ENCODE measurements at places on chromosomes 2 and 18.

DNA sequence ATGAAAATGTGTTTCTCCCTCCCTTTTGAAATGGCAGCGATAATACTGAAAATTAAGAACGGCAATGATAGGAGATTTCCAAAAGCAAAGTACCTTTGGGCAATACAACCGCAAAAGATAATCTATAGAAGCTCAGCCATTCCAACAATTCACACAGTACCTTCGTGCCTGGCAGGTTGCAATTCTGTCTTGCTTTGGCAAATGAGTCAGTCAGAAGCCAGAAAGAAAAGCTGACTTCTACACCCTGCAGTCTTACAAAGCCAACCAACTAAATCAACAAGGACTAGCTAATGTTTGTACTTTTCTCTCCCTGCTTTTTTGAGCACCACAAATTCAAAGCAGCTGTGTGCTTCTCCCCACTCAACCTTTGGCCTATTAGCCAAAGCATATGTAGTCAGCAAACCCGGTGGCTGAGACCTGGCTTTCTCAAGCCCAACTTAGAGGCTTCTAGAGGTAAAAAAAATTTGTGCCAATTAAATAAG, 25.7 kb upstream of the ID2 start:
- no peak for DNase-seq

- no peak for DNase-seq
These were observed 49.8 kb downstream of the FBLN7 start for GRCh38 chr2:112187805-112188596.

DNA sequence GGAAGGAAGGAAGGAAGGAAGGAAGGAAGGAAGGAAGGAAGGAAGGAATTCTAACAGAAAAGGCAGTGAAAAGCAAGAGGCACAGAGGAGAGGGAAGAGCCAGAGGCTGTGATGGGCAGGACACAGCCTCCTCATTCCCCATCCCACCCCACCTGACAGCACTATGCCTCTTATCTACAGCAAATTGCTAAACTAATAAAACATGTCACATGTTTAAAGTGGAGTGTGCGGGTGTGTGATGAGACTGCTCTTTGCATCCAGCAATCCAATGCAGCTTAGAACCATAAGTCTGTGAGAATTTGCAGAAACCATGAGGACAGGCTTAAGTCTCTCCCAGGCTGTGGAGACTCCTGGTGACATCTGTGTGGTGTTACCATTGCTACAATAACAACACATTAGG, 108.4 kb upstream of the ALK start:
- DNase-seq = no peak

- no peak for DNase-seq
These were observed 26.5 kb upstream of the CHST9 start for GRCh38 chr18:27211569-27211968.

DNA sequence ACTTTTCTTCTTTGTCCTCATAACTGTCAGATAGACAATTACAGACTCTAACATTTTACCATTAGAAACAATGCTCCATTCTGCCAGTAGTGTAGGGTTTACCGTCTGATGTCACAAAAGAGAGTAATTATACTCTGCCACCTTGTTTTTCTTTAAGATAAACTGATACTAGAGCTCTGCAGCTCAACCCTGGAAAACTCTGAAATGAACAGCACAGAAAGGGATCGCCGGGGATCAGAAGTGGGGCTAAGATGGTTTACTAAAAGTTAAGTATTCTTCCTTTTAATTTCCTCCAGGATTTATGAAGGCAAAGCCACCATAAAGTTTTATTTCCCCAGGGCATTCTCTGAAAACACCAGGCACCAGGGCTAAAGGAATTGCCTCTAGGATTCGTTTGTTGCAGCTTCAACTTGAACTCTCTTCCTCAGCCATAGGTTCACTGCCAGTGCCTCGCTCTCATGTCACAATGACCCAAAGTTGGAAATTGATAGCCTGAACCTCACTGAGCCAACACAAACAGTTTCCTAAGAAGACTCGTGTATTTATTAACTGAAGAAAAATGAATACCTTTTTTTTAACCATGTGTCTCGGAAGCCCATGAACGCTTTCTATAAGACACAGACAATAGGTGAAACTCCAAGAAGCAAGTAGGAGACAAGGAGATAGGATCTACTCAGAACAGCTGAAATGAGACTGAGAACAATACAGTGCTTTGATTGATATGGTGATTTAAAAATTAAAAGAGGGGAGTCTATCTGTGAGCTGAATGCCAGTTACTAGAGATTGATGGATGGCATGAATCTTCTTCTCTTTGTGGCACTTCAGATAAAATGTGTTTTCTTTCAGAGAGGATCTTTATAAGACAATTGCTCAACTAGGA, 121.5 kb upstream of the SPATS2L start:
- no peak for DNase-seq

- no peak for DNase-seq
These were observed 25.4 kb downstream of the PTPRM start for GRCh38 chr18:7592305-7593071.

- DNase-seq = no peak
These were observed 109.0 kb upstream of the SLC35G4 start for GRCh38 chr18:11500153-11501122.

GRCh38 chr18:374721-375168, 106.9 kb upstream of the THOC1 start:
- DNase-seq = no peak

DNA sequence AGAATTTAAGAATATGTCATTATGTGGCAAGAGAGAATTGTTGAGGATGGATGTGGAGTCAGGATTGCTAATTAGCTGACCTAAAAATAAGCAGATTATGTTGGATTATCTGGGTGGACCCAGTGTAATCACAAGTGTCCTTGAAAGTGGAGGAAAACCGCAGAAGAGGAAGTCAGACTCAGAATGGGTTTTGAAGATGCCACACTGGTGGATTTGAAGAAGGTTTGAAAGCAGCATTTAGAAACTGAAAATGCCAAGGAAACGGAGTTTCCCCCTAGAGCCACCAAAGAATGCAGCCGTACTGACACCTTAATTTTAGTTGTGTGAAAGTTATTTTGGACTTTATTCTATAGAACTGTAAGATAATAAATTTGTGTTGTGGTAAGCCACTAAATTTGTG, 41.6 kb upstream of the DPP10 start:
- no peak for DNase-seq

GRCh38 chr18:23487738-23488570, 15.4 kb upstream of the RMC1 start:
- no peak for DNase-seq

GRCh38 chr2:24806661-24807036, 13.4 kb downstream of the CENPO start:
- no peak for DNase-seq

DNA sequence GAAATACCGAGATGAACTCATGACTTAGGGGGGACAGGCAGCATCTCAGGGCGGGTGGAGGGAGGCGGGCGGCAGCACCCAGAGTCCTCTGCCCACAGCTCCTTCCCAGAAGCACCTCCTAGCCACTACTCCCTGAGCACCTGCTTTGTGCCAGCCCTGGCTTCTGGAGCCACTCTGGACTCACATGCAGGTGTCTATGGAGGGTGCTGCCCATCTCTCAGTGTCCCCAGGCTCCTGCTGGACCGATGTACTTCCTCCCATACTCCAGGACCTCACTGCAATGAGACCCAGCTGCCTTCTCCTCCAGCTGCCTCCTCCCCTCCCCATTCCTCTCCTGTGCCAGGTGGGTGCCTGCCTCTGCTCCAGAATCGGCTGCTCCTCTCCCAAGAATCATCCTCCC, 22.1 kb upstream of the OTOS start:
- DNase-seq = no peak

GRCh38 chr2:10501451-10501961, 53.4 kb upstream of the ODC1 start:
- DNase-seq = no peak

DNA sequence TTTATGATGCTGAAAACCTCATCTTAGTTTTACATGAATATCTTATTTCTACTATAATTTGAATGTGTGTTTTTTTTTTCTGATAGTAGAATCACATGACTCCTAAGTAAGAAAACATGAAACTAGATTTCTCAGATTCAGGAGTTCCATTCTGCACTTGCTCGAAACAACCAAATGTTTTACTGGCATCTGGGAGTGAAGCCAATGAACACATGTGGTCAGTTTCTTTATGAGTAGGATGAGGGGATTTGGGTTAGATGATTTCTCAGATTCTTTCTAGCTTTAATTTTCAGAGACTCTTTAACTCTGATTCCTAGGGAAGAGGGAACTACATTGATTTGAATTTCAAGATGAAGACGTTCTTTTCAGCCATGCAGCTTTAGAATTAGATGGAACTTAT, 225.0 kb upstream of the NT5C1B start:
- DNase-seq = no peak

GRCh38 chr18:9380621-9381395, 46.2 kb downstream of the TWSG1 start:
- DNase-seq = no peak

DNA sequence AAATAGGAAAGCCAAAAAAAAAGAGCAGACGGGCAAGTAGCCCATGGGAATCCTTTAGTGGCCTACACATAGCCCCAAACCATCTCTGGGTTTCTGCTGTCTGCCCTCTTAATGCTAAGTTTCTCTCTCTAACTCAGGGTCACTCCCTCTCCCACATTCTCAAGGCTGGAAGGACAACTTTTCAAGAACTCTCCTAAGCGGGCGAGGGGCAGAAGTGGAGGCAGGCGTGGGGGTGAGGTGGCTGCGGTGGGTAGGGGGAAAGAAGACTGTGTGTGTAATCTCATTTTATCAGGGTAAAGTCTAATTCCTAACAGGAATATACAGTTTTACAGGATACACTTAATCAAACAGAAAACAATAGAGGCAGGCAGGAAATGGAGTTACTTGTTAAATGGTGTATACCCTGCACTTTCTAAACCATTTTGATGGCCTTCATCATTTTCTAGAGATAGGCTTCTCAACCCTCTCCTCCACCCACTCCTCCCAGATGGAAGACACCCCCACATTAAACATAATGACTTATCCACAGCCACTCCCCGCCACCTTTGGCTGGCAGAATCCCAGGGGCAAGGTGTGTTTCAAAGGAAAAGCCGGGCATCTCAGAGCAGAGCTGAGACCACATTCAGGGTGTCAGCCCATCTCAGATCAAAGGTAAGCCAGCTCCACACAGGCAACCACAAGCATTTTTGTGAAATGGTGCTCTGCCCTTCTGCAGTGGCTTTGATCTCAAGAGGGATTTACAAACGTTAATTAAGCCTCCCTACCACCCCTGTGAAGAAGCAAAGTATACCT, 6.8 kb downstream of the SMAD7 start:
- no peak for DNase-seq

- DNase-seq = no peak
These were observed 187.8 kb upstream of the RAB6C start for GRCh38 chr2:129791712-129792111.

- no peak for DNase-seq
These were observed 147.2 kb downstream of the DYSF start for GRCh38 chr2:71600555-71600954.

DNA sequence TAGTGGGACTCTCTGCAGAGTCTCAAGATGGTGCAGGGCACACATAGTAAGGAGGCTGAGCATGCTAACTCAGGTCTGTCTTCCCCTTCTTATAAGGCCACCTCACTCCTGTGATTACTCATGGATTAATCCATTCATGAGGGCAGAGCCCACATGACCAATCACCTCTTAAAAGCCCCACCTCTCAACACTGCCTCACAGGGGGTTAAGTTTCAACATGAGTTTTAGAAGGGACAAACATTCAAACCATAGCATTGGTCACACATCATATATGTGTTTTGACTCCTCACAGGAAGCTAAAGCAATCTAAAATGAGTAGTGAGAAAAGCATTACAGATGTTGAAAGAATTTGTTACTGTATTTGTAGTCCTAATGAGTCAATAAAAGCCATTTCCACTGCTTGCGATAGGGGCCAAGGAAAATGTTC, 57.5 kb downstream of the DTNA start:
- DNase-seq = no peak

- no peak for DNase-seq
These were observed 84.5 kb downstream of the PDK1 start for GRCh38 chr2:172640389-172640788.

GRCh38 chr2:182444806-182445205, 18.0 kb upstream of the PDE1A start:
- no peak for DNase-seq

All from C1 segment of cervical spinal cord (tissue), 14 donors.